ENCODE measurements at places on chromosomes 2 and 18.

- no peak for DNase-seq
Observed at GRCh38 chr2:102850888-102851287, 89.1 kb downstream of the TMEM182 start.

- DNase-seq: no peak
Observed at GRCh38 chr2:13091455-13091854, 374.7 kb downstream of the TRIB2 start.

DNA sequence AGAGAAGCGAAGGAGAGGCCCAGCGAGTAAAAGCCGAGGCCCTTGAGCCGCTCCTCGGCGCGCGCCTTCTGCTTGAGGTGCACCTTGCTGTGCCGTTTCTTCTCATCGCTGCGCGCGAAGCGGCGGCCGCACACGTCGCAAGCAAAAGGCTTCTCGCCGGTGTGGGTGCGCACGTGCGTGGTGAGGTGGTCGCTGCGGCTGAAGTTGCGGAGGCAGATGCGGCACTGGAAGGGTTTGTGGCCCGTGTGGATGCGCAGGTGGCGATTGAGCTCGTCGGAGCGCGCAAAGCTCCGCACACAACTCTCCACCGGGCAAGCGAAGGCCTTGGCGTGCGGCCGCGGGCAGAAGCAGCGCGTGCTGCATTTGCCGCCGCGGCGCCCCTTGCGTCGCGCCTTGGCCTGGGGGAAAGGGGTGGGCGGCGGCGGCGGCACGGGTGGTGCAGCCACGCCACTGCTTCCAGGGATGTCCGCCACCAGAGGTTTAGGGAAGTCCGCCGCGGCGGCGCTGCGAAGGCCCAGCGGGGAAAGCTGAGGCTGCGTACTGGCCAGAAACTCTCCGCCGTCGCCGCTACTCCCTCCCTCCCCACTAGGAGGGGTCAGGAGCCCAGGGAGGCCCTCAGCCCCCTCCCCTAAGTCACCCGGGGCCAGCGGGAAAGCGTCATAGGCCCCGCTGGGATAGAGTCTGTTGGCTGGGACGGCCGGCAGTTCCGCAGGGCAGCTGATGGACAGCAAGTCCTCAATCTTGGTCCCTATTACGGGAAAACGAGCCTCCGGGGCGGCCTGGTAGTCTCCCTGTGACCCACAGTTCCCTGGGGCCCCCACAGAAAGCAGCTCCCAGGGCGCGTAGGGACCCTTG is 1.7 kb downstream of the EGR4 start:
- DNase-seq: no peak

- no peak for DNase-seq
Observed at GRCh38 chr2:31331156-31331555, 83.4 kb downstream of the XDH start.

DNA sequence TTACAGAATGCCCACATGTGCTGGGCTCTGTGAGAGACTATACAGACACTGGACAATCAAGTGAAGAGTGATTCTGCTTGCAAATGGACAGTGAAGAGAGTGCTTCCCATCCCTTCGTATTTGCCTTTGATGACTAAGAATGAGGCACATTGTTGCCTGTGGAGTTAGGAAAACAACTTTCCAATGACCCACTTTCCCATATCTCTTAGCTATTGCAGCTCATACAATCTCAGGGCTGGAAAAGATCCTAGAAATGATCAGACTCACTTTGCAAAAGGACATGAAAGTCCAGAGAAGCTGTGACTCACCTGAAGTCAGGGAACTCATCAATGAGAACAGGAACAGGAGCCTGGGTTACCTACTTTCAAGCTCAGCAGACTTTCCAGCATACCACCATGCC is 440.5 kb upstream of the TCF4 start:
- DNase-seq: no peak

GRCh38 chr2:24973812-24974211 is 2.1 kb upstream of the DNAJC27 start:
- no peak for DNase-seq

DNA sequence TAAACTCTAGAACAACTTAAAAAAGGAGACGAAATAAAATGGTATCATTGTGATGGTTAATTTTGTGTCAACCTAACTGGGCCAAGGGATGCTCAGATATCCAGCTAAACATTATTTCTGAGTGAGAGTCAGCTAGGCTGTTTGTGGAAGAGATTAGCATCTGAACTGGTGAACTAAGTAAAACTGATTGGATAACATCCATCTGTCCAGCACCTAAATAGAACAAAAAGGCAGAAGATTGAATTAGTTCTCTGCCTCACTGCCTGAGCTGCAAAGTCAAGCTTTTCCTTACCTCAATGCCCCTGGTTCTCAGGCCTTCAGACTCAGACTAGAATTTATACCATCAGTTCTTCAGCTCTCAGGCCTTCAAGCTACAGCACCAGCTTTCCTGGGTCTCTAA is 30.0 kb downstream of the PPP3R1 start:
- no peak for DNase-seq

DNA sequence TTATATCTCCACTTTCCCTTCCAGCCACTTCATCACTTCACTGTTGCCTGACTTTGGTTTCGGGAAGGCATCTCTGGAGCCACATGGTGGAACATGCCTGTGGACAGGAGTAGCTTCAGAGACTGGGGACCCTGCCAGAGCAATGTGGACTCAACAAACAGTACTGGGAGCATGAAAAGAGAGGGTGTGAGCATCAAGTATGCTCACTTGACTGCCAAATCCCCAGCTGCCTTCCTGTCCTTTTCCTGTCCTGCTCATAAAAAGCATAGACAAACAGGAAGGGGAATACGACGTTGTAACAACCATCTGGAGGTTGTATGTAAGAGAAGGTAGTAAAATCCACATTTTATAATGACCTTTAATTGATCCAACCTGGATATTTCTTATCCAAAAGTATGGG is 61.3 kb upstream of the CSRNP3 start:
- DNase-seq: no peak

GRCh38 chr2:120465989-120466703 is 120.2 kb downstream of the INHBB start:
- DNase-seq: no peak

DNA sequence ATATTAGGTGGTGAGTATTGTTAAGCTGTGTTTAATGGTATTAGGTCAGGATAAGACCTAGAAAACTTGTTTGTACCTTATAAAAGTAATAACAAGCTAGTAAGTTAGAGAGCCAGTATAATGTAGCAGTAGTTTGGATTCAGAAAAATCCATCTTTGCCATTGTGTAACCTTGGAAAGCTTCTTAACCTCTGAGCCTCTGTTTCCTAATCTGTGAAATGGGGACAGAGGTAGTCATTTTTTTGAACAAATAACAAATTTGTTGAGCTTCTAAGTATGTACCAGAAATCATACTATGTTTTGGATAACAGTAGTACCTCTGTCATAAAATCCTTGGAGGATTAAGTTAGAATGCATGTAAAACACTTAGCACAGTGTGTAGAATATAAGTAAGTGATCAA is 12.5 kb downstream of the GLS start:
- DNase-seq: no peak

DNA sequence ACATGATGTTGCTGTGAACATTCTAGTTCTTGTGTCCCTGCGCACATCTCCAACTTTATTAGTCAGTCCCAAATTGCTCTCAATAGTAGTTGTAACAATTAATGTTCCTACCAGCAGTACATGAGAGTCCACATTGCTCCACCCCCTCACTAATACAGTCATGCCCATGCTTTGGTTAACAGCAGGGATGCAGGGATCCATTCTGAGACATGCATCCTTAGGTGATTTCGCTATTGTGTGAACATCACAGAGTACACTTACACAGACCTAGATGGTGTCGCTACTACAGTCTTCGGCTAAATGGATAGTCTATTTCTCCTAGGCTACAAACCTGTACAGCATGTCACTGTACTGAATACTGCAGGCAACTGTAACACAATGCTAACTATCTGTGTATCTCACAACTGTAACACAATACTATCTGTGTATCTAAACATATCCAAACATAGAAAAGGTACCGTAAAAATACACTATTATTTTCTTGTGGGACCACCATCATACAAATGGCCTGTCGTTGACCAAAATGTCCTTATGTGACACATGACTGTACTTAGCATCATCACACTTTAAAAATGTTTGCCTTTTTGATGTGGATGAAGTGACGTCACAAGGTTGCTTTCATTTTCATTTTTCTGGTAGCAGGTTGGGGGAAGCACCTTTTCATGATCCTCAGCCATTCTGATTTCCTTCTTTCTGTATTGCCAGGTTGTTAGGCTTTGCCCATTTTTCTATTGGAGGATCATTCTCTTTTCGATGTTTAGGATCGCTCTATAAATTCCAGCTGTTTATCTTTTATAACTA is 82.9 kb upstream of the RNF152 start:
- DNase-seq: no peak

GRCh38 chr18:37729716-37730115 is 164.1 kb upstream of the CELF4 start:
- no peak for DNase-seq

- DNase-seq: no peak
Observed at GRCh38 chr2:1971124-1971523, 226.8 kb upstream of the PXDN start.

DNA sequence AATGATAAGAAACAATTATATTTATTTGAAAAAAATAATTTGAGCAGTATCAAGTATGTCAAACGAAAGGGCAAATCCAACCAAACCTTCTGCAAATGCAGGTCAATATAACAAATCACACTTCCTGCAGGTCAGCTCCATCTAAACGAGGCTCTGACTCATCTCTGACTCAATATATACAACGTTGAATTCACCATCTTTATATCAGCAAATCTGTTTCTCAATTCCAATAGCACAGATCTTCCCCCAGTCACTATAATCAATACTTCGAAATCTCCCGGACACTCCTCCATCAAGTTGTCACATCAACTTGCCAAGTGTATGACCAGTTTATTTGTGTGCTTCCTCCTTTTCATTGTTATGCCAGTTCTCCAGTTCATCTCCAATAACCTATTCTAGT is 388.9 kb downstream of the ZEB2 start:
- no peak for DNase-seq

DNA sequence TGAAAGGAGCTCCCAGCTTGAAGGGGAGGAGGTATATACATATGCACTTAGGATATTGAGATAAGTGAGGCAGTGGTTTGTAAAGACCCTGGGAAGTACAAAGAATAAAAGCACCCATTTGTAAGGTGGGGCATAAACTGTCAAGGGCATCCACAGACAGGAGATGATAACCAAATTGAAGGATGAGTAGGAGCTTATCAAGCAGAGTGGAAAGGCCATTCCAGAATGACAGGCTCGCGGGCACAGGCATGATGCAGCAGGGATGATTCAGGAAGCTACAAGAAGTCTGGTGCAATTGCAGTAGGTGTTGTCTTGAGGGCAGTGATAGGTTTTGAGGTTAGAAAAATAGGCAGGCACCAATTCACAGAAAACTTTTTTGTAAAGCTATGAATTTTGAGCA is 504.8 kb downstream of the PIK3C3 start:
- no peak for DNase-seq

GRCh38 chr2:241254904-241255351 is 60.5 kb downstream of the HDLBP start:
- DNase-seq: no peak

GRCh38 chr2:104673225-104673624 is 180.7 kb upstream of the POU3F3 start:
- DNase-seq: no peak

DNA sequence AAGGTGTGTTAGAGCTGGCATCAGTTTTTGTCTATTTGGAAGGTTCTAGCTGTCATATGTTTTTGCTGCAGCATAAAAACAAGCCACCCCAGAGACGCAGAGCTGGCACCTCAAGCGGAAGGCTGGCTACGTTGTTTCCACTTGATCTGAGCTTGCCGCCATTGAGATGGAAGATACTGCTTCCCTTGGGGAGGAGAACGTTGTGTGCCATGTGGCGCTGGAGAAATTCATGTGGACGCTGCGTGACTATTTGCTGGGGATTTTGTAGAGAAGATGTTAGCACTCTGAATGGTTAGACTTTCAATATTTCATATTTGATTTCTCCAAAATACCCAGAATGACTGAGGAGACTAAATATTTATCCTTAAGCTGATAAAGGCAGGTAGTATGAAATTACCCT is 216.2 kb upstream of the ST6GAL2 start:
- no peak for DNase-seq

GRCh38 chr2:229240984-229241491 is 30.0 kb downstream of the PID1 start:
- DNase-seq: no peak

DNA sequence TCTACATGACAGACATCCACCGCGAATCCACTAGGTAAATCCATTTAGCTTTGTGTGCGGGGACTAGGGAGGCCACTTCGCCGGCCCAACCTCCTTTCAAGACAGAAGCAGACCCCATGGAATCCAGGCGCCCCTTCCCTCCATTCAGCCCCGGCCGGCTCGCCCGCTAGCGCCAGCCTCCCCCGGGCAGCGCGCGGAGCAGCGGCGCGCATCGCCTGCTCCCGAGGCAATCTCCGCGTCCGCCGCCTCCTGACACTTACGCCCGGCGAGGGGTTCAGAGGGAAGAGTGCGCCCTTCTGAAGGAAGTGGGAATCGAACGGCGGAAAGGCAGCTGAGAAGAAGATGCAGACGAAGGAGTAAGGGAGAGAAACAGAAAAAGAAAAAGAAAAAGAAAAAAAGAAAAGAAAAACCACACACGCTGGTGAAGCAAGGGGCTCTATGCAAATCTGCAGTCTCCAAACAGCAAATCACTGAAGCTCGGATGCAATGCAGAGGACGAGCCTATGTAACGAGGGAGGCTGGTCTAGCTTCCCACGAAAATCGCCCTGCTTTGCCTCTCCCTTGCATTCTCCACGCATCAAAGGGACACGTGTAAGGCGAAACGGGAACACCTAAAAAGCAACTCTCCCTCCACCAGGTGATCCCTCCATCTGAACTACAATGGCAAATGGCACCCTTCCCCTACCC is 684.4 kb downstream of the NRXN1 start:
- DNase-seq: no peak

- DNase-seq: no peak
Observed at GRCh38 chr2:16187482-16187817, 247.1 kb downstream of the MYCN start.

DNA sequence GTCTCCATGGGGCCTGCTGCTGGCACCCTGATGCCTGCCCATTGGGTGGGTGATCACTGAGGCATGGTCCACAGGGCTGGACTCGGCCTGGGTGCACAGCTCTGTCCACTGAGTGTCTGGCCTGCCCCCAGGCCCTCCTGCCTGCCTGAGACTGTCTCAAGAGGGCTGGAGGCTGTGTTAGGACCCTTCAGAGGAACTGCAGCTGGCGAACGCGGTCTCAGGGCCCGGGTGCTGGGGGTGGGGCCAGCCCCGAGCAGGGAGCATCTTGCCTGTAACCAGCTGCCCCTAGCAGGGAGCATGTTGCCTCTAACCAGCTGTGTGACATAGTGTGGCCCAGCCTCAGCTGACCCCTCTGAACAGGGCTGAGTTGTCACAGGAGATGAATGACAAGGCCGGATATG is 50.0 kb downstream of the TWIST2 start:
- DNase-seq: no peak

- no peak for DNase-seq
Observed at GRCh38 chr2:3738454-3738853, 35.1 kb downstream of the DCDC2C start.

GRCh38 chr2:232838406-232838874 is 31.6 kb upstream of the SNORC start:
- DNase-seq: no peak

- DNase-seq: no peak
Observed at GRCh38 chr2:164887434-164888144, 46.0 kb upstream of the COBLL1 start.
